ENCODE measurements at places on chromosomes 3 and 15.
A peak's percentile ranks its signal among the peaks of the same experiment; 100 is the strongest.

DNA sequence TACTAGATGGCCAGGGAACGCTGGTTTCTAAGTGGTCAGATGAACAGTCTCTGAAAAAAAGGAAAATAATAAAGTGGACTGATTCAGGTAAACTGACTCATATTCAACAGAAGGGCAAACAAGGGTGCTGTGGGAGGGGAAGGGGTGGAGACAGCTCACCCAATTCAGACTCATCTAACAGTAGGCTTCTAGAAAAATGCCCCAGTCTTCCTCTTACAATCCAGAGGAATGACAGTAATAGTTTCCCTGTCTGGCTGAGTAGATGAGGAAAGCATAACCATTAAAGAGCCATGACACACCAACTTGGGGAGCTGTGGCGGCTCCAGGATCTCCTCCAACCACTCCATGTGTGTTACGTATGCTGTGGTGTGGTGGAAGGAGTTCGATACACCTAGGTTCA is 231.4 kb upstream of the UMPS start:
- no peak for DNase-seq

GRCh38 chr3:177813322-177813721 is 616.0 kb upstream of the TBL1XR1 start:
- no peak for DNase-seq

GRCh38 chr3:196948442-196949284 is 6.3 kb upstream of the NCBP2 start:
- no peak for DNase-seq

DNA sequence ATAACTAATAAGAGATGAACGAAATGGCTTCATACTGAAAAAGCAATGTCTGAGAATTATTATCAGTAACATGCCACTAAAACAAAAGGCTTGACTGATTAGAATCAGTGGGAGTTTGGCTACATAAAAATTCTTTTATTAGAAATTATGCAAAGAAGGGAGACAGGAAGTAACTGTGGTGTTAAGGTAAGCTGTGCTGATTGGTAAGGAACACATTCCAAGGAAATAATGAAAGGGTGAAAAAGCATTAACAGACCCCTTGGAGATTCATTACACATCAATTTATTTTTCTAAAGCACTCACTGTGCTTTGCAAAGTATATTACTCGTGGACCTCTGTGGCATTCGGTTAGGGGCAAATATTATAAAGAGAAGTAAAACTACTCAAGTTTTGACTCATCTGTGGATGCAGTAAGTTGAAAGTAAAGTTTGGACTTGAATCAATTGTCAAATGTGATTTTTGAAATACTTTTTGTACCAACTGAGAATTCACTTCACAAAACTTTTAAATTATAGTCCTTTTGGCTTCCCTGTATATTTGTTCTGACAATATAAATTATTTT is 176.1 kb upstream of the ZPLD1 start:
- DNase-seq: no peak

DNA sequence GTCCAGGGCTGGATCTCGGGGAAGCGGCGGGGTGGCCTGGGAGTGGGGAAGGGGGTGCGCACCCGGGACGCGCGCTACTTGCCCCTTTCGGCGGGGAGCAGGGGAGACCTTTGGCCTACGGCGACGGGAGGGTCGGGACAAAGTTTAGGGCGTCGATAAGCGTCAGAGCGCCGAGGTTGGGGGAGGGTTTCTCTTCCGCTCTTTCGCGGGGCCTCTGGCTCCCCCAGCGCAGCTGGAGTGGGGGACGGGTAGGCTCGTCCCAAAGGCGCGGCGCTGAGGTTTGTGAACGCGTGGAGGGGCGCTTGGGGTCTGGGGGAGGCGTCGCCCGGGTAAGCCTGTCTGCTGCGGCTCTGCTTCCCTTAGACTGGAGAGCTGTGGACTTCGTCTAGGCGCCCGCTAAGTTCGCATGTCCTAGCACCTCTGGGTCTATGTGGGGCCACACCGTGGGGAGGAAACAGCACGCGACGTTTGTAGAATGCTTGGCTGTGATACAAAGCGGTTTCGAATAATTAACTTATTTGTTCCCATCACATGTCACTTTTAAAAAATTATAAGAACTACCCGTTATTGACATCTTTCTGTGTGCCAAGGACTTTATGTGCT is 527 bp downstream of the B2M start:
- peak; percentile 22 for DNase-seq

- no peak for DNase-seq
These were observed 1149.6 kb downstream of the IGSF11 start for GRCh38 chr3:117885011-117885441.

GRCh38 chr3:13040361-13041074 is 32.7 kb downstream of the IQSEC1 start:
- no peak for DNase-seq

DNA sequence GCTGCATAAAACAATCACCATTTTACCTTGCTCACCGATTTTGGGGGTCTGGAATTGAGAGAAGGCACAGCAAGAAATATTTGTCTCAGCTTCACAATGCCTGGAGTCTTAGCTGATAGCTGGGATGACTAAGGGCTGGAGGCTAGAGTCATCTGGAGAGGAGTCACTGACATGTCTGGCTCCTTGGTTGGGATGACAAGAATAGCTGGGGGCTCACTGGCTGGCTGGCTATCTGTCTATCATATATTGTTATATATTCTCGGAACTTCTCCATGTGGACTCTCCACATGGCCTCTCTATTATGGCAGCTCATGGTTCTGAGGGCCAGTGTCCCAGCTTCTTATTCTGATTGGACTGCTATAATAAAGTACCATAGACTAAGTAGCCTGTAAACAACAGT is 20.0 kb upstream of the TRIM71 start:
- DNase-seq: no peak

Measured in NCI-H226 (cell line).